AG04449 (cell line): ENCODE measurements at places on chromosomes 3 and 15.

GRCh38 chr15:43955140-43955539 is 128.3 kb downstream of the WDR76 start:
- DNase-seq: no peak

GRCh38 chr15:31039961-31040360 is 48.5 kb upstream of the MTMR10 start:
- DNase-seq: no peak

- no peak for DNase-seq
Measured at GRCh38 chr15:31111091-31111647, 9.6 kb upstream of the TRPM1 start.

DNA sequence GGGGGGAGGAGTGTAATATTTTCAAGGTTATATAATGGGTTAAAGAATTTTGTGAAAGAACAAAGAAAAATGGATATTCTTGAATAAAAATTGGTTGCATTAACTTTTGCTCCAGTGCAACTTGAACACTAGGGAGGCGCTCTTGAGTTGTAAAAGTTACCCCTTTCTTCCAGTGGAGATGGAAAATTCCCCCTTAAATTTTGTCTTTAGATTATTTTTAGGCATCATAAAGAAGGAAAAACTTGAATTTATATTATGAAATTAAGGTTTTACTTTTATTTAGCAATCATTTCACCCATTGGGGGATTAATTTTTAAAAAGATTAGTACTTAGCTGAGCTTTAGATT is 550 bp upstream of the CHD2 start:
- DNase-seq: no peak

DNA sequence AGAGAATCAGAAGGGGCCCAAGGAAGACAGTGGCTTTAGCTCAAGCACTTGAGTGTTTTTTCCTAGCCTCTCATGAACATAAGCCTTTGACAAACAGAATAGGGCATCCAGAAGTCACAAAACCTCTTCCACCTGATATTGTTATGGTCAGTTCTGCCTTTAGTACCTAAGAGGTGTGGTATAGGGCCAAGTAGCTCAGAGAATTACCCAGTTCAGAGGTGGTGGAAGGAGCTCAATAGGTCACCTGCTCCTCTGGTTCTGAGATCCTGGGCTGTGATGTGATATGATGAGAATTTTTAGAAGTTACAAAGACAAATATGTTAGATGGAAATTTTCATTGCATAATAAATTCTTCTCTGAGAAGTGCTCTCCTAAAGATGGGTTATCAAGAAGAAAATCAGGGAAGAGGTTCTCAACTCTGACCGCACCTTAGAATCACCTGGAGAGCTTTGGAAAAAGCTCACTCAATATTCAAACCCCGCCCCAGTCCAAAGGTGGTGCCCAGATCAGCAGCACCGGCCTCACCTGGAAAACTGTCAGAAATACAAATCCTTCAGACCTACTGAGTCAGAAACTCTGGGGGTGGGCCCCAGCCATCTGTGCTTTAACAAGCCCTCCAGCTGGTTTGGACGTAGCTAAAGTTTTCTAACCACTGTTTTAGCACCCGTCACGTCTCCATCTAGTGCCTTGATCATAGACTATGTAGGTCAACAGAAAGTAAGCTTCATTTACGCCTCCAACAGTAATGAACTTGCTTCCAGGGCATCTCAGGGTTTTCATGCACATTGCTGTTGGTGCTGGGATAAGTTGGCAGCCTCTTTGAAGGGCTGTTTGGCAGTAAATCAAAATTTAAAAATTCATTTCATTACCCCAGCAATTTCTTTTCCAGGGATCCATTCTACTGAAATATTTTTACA is 101.3 kb downstream of the MYH15 start:
- DNase-seq: no peak

DNA sequence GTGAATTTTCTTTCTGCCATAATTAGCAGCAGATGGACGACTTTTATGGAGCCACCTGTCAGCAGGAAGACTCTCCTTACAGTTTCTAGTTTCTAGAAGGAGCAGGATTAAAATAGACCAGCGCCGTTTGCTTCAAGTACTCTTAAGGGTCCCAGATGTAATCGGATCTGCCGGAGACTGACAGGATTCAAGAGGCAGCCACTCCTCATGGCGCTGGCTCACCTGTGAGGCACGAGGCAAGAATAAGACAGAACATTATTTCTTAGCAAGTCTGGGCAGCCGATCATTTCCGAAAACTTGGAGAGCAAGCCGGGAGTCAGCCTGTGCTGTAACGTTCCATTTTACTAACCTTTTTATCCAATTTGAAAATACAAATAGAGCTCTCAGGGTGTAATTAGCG is 410.4 kb upstream of the RORA start:
- DNase-seq: no peak

- no peak for DNase-seq
Measured at GRCh38 chr15:27486683-27487647, 516.0 kb downstream of the GABRG3 start.

DNA sequence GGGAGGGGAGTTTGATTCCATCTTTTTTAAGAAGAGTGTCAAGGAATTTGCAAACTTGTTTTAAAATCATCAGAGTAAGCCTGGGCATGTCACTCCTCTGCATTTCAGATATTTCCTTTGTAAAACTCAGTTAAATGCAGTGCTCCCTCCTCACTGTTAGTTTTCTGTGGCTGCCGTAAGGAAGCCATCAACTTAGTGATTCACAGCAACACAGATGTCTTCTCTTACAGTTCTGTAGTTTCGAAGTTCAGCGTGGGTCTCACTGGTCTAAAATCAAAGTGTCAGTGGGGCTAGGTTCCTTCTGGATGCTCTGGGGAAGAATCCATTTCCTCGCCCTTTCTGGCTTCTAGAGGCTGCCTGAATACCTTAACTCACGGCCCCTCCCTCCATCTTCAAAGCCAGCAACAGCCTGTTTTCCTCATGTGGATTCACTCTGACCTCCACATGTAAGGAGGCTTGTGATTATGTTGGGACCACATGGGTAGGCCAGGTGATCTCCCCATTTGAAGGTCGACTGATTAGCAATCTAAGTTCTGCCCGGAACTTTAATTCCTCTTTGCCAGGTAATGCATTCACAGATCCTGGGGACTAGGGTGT is 12.4 kb downstream of the ISG20 start:
- no peak for DNase-seq
